ENCODE measurements at places on chromosomes 2 and 18.
A peak's percentile ranks its signal among the peaks of the same experiment; 100 is the strongest.

DNA sequence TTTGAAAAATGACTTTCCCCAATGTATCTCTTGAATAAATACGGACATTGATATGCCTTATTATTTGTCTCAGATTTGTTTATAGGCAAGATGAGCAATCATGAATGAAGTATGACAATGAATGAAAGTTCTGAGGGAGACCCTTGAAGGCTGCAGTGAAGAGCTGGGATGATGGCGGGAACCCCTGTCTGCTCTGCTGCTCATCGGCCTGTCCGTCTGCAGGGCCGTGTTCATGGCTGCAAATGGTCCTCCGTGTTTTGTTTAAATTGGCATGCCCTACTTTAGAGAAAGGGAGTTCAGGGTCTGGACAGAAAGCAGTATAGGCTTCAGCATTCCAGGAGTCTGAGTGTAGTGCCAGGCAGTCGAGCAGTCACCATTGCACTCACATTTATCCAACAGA, 1.2 kb upstream of the HS1BP3 start:
- no peak for DNase-seq

GRCh38 chr18:26540043-26540628, 8.2 kb downstream of the KCTD1 start:
- DNase-seq, result no peak

GRCh38 chr18:35572644-35573043, 8.9 kb upstream of the GALNT1 start:
- no peak for DNase-seq

GRCh38 chr2:79511320-79511951, 1.4 kb upstream of the CTNNA2 start:
- DNase-seq, result no peak

GRCh38 chr2:54468673-54469072, 12.5 kb downstream of the SPTBN1 start:
- no peak for DNase-seq

- no peak for DNase-seq
Measured at GRCh38 chr2:112881217-112881985, 29.6 kb upstream of the IL37 start.

- no peak for DNase-seq
Measured at GRCh38 chr2:213627054-213627710, 342.9 kb downstream of the SPAG16 start.

GRCh38 chr2:37191747-37192146, 3.3 kb upstream of the SULT6B1 start:
- DNase-seq, result no peak

DNA sequence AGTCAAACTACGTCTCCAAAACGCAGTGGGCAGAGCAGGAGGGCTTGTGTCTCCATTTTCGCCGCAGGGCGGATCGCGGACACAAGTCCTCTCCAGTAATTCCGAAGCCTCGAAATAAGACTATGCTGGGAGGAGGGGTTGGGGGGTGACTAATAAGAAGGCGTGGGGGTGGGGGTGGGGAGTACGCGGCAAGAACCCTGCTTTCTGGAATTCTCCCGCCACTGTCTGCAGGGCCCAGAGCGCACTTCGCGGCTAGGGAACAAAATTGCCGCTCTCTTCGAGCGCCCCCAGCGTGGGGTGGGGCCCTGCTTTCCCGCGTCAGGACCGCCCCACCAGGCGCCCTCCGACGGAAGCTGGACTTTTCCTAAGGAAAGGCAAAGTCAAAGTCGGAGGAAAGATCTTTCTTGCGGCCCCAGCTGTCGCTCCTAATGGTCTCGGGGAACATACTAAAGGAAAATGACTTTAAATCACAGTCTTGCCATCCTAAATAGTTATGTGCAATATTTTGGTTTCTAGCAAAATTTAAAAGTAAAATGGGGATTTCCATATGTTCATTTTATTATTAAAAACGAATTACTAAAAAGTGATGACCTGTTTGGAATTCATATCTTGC, 11.9 kb downstream of the NR4A2 start:
- DNase-seq, result peak; percentile 73

Data from WERI-Rb-1 (cell line).